ENCODE measurements at places on chromosomes 4 and X.

GRCh38 chr4:128060121-128060698 lies 902 bp upstream of the LARP1B start:
- DNase-seq: no peak

DNA sequence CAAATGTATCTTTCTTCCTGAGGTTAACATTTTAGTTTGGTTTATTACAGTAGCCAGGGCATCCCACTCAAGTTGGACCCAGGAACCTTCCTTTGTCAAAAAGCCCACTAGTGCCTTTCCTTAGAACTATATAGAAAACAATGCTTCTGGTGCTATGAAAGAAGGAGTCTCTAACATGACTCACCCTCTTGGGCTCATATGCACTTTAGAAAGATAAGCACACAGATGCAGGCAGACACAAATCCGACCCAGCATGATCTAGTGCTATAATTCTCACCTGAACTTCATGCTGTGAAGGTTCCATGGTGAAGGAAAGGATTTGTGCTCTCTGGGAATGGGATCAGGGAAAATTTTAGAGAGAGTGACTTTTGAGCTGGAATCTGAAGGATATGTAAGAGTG lies 289.4 kb downstream of the ANKRD50 start:
- no peak for DNase-seq

- DNase-seq: no peak
Measured at GRCh38 chrX:23773601-23774175, 9.3 kb upstream of the SAT1 start.

DNA sequence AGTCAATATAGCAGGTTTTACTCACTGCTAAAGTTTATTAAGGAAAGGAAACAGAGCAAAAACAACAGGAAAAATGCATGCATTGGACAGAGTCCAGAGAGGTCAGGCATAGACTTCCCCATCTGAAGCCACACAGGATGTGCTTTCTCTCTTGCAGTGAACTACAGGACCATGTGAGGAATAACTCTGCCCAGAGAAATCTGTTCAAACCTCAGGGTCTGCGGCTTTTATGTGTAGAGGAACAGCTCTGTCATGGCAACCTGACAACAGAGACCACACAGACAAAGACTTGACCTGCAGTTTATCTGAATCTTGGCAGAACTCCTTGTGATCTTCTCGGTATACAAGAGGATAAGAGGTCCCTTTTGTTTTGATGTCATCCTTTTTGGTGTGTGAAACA lies 46.3 kb upstream of the LONRF3 start:
- DNase-seq: no peak

DNA sequence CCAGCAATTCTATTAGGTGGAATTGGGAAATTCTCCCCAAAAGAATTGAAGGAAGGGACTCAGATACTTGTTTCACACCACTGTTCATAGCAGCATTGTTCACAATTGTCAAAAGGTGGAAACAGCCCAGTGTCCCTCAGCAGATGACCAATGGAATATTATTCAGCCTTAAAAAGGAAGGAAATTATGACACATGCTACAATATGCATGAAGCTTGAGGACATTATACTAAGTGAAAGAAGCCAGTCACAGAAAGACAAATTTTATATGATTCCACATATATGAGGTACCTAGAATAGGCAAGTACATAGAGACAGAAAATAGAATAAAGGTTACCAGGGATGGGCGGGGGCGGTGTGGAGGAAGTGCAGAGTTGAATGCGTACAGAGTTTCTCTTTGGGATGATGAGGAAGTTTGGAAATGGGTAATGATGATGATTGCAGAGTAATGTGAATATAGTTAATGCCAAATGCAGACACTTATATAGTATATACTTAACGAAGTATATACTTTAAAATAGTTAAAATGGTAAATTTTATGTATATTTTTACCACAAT lies 29.6 kb downstream of the DOCK11 start:
- DNase-seq: no peak

DNA sequence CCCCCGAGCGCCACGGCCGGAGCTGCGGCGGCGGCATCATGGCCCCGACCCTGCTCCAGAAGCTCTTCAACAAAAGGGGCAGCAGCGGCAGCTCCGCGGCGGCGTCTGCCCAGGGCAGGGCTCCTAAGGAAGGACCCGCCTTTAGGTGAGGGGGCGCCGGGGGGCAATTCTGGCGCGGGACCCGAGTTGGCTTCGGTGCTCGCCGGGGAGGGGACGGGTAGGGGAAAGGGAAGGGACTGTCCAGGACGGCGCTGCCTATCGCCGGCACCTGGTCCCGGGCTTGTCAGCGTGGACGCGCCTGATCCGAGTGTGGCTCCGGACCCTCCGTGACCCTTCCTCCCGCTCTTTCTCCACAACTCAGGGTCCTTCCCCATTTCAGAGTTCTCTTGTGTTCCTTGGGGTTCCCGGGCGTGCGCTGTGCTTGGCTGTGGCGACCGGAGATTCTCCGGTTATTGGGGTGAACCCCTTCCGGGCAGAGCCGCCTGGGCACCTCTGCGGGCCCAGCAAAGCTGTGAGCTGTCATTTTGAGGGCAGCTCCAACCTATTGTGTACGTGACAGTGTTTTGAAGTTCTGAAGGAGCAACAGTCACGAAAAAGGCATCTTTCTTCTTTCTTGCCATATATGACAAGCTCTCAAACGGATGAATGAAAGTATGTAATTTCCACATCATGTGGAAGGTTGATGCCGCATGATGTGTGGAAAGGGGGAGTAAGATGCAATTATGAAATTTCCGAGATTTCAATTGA lies 522 bp downstream of the FNIP2 start:
- peak; percentile 44 for DNase-seq

All from uterus (tissue), 4 donors.